Keratinocyte (primary cell): ENCODE measurements at places on chromosomes 12 and 14. TPM values are rescaled to one million over a fixed set of nuclear protein-coding genes. Genes with fewer than 3 reads are reported as not detected.

DNA sequence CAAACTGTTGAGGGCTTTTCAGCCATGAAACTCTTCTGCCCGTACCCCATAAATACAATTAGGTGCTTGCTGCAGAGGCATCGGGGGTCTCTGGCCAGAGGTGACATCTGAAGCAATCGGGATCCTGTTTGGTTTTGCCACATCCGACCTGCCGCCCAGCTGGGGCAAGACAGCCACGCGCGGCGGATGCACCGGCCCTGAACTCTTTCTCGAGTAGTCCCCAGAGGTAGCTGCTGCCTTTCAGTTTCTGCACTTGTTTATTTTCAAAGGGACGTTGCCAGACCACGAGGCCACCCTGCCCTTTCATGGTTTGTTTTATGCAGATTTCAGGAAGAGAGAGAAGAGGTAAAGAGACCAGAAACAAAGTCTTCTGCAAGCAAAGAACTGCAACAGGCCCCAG lies 10.6 kb upstream of the MLXIP start:
- no peak overlapping the region for H3K27ac ChIP-seq
- no peaks in the 10 kb centered on the region for H3K36me3 ChIP-seq
- H3K4me1 ChIP-seq = peaks cover 22% of the 10 kb centered on the region
- no peak overlapping the region for H3K4me3 ChIP-seq

The MTA1 gene
- 33.6 to 50.0 TPM (median 49.2 TPM) in 3 replicates for polyA plus RNA-seq

The GLS2 gene
- polyA plus RNA-seq = 0.63 to 0.87 TPM (median 0.68 TPM) in 3 replicates

DNA sequence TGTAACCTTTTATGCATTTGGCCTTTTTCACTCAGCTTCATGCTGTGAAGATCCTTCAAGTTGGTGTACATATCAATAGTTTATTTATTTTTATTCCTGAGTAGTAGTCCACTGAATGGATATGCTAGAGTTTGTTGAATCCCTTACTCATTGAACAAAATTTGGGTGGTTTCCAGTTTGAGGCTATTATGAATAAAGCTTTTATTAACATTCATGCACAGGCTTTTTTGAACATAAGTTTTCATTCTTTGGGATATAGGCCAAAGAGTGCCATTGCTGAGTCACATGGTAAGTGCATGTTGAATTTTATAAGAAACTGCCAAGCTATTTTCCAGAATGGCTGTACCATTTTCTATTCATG lies 59.5 kb upstream of the CAPRIN2 start:
- no peaks in the 10 kb centered on the region for H3K27me3 ChIP-seq
- no peak for DNase-seq
- H3K4me1 ChIP-seq = no peaks in the 10 kb centered on the region

DNA sequence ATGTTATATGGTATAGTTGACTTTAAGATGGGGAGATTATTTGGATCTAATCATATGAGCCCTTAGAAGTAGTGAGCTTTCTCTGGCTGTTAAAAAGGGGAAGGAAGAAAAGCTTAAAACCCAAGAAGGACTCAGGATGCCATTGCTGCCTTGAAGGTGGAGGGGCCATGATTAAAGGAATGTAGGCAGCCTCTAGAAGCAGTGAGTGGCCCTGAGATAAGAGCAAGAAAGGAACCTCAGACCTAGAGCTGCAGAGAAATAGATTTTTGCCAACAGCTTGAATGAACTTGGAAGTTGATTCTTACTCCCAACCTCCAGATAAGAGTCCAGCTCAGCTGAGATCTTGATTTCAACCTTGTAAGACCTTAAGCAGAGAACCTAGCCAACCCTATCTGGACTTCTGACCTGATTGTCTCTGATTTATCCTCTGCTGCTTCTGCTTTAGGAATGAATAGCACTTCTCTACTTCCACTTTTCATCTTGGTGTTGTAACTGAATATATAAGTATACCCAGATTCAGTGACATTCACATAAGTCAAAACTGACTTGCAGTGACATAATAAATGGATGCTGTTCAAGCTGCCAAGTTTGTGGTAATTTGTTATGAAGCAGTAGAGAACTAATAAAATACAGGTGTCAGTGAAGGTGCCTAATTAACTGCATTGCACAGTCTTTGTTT lies 33.5 kb downstream of the RAD51B start:
- no peak overlapping the region for H3K27ac ChIP-seq
- H3K4me3 ChIP-seq = no peak overlapping the region
- H3K36me3 ChIP-seq = no peaks in the 10 kb centered on the region
- no peaks in the 10 kb centered on the region for H3K27me3 ChIP-seq
- no peak for DNase-seq

GRCh38 chr12:51174501-51174900 lies 1.6 kb upstream of the TFCP2 start:
- H3K4me1 ChIP-seq = peaks cover 9% of the 10 kb centered on the region
- no peak for DNase-seq
- no peaks in the 10 kb centered on the region for H3K27me3 ChIP-seq
- H3K27ac ChIP-seq = no peak overlapping the region

The TRMT5 gene
- polyA plus RNA-seq = 8.1 to 13.8 TPM (median 9.7 TPM) in 3 replicates

- H3K27me3 ChIP-seq = no peaks in the 10 kb centered on the region
- H3K27ac ChIP-seq = no peak overlapping the region
- no peak for DNase-seq
- H3K4me1 ChIP-seq = no peaks in the 10 kb centered on the region
- no peak overlapping the region for H3K4me3 ChIP-seq
- H3K36me3 ChIP-seq = no peaks in the 10 kb centered on the region
Observed at GRCh38 chr14:89730687-89731086, 223.8 kb downstream of the EFCAB11 start.

DNA sequence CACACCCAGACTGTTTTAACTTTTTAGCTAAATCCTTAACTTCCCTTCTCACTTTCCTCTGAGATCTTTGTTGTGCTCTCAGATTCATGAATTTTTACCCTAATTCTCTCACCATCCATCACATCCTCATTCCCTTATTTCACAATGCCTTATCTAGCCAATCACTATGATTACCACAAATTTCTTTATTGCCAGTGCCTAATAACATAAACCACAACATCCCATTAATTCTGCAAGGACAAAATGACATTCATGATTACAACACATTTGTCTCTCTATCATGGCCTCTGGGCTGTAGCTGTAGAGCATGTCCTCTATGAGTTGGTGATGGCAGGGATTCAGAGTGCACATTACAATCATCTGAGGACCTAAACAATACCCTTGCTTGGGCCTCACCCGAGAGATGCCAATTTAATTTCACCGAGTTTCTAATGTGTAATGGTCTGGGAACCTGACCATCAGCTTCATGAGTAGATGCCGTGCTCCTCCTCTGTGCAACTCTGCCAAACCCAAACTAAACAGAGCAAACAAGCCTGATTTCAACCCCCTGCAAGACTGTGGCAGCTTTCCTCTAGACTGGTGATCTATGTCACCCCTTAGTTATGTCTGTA lies 99.3 kb downstream of the SPTSSA start:
- H3K36me3 ChIP-seq = no peaks in the 10 kb centered on the region
- no peak overlapping the region for H3K4me3 ChIP-seq
- no peak overlapping the region for H3K27ac ChIP-seq
- no peak for DNase-seq
- peaks cover 40% of the 10 kb centered on the region for H3K4me1 ChIP-seq

The AKAP5 gene
- polyA plus RNA-seq = 0.01 to 0.08 TPM (median 0.05 TPM) in 3 replicates

DNA sequence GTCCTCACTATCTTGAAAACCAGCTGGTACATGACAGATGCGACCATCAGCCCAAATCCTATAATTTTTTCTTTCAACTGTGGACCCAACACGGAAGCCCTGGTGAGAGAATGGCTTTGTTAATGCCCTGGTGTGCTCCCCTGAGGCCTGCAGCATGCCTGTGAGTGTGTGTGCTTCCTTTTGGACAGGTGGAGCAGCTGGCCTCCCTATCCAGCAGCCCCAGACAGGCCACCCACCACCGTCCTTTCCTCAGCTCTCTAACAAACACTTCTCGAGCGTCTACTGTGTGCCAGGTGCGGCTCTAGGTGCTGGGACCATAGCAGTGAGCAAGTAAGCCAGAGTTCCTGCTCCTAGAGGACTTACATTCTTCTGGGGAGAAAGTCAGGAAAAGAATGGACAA lies 78.9 kb upstream of the GZMB start:
- no peaks in the 10 kb centered on the region for H3K36me3 ChIP-seq
- H3K27ac ChIP-seq = no peak overlapping the region
- DNase-seq = no peak
- H3K27me3 ChIP-seq = no peaks in the 10 kb centered on the region
- H3K4me1 ChIP-seq = no peaks in the 10 kb centered on the region
- H3K4me3 ChIP-seq = no peak overlapping the region

DNA sequence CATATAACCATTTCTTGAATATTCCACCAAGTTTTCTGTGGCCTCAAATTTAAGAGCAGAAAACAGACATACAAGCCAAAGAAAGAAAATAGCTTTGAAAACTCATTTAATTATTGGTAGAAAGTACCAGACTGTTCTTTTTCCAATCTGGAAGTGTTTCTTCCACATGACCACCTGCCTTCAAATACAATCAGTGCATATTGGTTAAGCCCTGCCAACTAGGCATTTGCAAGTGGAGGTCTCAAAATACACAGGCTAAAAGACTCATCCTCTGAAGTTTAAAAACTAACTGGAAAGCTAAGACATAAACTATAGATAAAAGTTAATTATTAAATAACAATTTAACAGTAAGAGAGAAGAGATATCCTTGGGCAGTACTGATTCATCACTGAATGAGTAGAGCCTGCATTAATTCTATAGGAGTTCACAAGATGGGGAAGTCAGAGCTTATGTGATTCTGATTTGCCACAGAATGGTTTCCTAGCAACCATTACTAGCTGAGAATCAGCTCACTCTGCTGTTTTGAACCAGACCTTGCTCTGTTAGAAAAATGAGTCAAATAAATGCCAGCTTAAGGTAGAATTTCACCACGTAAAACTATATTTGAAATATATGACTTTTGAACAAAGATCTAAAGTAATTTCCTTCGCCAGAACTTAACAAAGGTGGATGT lies 433.8 kb downstream of the FUT8 start:
- H3K27me3 ChIP-seq = no peaks in the 10 kb centered on the region
- no peak overlapping the region for H3K4me3 ChIP-seq
- no peaks in the 10 kb centered on the region for H3K36me3 ChIP-seq
- H3K4me1 ChIP-seq = no peaks in the 10 kb centered on the region

DNA sequence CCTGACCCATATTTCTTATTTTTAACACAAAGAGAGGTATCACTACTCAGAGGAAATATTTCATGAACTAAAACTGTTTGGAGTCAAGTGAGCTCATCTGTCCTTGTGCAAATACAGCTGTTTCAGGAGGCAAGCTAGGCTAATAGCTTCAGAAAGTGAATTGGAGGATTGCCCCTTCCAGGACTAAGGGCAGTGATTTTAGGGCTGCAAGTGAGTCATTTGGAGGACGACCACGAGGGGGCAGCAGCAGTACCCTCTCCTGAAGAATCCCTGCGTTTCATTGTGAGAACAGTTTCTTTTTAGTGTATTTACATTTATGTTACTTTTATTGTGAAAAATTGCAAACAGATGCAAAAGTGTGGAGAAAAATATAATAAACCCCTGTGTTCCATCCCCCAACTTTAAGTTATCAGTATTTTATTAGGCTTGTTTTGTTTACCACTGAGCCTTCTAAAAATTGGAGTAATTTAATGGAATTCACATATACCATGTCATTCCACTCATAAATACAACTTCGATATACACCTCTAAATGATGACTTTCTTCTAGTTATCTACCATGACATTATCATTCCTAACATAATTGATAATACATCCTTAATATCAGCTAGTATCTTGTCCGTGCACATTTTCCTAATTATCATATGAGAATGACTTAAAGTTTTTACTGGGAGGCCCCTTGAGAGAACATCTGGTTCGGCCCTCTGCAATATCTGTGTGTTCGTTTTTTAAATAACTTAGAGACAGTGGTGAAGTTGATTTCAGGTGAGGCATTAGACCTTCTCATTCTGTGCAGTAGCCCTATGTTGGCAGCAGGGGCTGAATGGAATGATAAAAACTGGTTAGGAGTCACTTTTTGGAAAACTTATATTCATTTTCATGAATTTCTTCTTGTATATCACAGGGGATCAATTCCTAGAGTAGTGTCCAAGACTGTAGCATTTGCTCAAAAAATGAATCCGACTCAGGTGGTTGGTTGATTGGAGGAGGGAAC lies 13.7 kb downstream of the FOXJ2 start:
- DNase-seq = no peak
- no peak overlapping the region for H3K4me3 ChIP-seq
- no peaks in the 10 kb centered on the region for H3K4me1 ChIP-seq
- H3K27me3 ChIP-seq = no peaks in the 10 kb centered on the region
- H3K27ac ChIP-seq = no peak overlapping the region

DNA sequence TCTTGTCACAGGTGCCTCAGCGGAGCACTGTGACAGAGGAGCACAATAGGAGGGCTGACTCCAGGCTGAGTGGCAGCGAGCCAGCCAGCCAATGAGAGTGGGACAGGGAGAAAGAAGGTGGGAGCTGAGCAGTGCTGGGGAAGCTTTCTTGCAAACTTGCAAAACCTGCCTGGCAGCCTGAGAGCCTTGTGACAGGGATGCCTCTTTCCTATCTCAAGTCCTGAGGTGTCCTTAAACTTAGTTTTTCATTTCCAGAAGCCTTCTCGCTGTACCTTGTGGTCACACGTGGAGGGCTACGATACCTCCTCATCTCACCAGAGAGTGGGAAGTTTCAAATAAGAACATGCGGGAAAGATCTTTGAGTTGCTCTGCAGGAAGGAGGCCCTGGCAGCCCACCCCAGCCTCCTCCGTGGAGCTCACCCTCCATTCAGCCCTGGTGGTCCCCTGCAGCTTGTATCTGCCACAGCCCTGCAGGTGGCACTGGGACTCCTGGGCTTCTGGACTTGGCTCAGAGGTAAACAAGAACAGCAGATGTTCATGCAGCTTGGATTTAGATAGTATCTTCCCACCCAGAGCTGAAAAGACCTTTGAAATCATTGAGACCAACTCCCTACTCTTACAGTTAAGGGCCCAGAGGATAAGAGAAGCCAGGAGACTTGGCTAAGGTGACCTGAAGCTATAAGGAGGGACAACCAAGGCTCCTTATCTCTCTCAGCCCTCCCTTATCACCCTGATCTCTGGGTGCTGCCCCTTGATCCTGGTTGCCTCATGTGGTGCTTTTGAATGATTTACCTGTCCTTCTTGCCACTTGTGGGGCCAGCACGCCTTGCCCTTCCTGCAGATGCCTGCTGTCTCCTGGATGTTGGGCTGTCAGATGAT lies 153.5 kb upstream of the MAX start:
- no peaks in the 10 kb centered on the region for H3K27me3 ChIP-seq
- peak overlapping the region; percentile 41 for H3K4me3 ChIP-seq
- DNase-seq = no peak
- H3K36me3 ChIP-seq = no peaks in the 10 kb centered on the region

- no peaks in the 10 kb centered on the region for H3K36me3 ChIP-seq
- no peak overlapping the region for H3K27ac ChIP-seq
- H3K4me1 ChIP-seq = no peaks in the 10 kb centered on the region
- DNase-seq = no peak
- H3K27me3 ChIP-seq = no peaks in the 10 kb centered on the region
Observed at GRCh38 chr12:21910657-21911056, 30.6 kb downstream of the ABCC9 start.

- no peaks in the 10 kb centered on the region for H3K4me1 ChIP-seq
- H3K27ac ChIP-seq = no peak overlapping the region
Observed at GRCh38 chr14:72247896-72248465, 315.8 kb downstream of the RGS6 start.

- no peaks in the 10 kb centered on the region for H3K27me3 ChIP-seq
- no peaks in the 10 kb centered on the region for H3K4me1 ChIP-seq
- H3K4me3 ChIP-seq = no peak overlapping the region
Observed at GRCh38 chr14:37284760-37285159, 87.0 kb downstream of the MIPOL1 start.

The NAV3 gene
- polyA plus RNA-seq = 11.2 to 22.9 TPM (median 22.6 TPM) in 3 replicates

The NXPH4 gene
- 0.97 to 1.4 TPM (median 1.2 TPM) in 3 replicates for polyA plus RNA-seq

The TAC3 gene
- not detected in 3 replicates for polyA plus RNA-seq

- H3K36me3 ChIP-seq = no peaks in the 10 kb centered on the region
- H3K27ac ChIP-seq = no peak overlapping the region
- H3K4me1 ChIP-seq = peaks cover 20% of the 10 kb centered on the region
- no peak for DNase-seq
- H3K27me3 ChIP-seq = no peaks in the 10 kb centered on the region
Observed at GRCh38 chr12:70664465-70664881, 27.2 kb upstream of the PTPRB start.
